CD8-positive, alpha-beta memory T cell (primary cell): ENCODE measurements at places on chromosomes 16 and 17.

- no peak for DNase-seq
Measured at GRCh38 chr17:45785480-45786193, 1.5 kb downstream of the CRHR1 start.

DNA sequence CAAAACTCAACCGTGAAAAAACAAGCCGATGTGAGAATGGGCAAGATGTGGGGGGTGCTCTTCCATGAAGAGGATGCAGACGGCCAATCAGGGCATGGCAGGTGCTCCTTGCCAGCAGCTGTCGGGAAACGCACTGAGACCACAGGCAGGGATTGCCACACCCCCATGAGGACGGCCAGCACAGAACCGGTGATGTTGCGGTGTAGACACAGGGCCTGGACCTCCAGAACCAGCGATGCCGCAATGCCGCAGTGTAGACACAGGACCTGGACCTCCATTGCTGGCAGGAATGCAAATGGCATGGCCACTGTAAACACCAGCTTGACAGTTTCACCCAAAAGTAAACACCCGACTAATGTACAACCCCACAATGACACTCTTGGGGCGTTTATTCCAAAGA lies 164.9 kb downstream of the BANP start:
- DNase-seq = no peak

GRCh38 chr16:4298761-4299522 lies 16.9 kb upstream of the GLIS2 start:
- DNase-seq = no peak

- DNase-seq = no peak
Measured at GRCh38 chr16:23705517-23705902, 7.5 kb downstream of the ERN2 start.

DNA sequence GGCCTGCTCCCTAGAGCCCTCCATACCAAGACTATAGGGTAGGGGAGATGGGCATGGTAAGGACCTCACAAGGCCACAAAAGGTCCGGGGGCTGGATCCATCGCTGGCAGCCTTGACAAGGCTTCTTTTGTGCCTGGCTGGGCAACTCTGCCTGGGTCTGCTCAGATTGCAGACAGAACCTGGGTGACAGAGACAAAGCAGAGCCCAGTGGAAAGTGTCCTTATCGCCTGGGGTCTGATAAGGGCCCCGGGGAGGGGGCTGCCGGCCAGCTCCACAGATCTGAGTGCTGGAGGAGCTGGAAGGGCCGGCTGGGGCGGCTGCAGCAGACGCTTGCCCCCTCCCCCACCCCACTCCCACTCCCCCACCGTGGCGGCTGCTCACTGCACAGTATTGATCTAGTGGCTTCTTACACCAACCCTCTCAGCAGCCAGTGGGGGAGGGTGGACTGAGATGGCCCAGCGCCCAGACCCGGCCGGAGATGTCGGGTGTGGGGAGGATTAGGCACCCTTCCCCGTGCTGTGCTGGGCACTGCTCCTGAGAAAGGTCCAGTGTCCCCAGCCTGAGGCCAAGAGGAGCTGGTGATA lies 7.2 kb downstream of the MMP15 start:
- no peak for DNase-seq

- no peak for DNase-seq
Measured at GRCh38 chr17:51721730-51722129, 436.8 kb downstream of the CA10 start.

GRCh38 chr17:15112846-15113617 lies 152.1 kb downstream of the PMP22 start:
- DNase-seq = no peak

GRCh38 chr16:86844695-86845094 lies 266.3 kb downstream of the FOXL1 start:
- no peak for DNase-seq

DNA sequence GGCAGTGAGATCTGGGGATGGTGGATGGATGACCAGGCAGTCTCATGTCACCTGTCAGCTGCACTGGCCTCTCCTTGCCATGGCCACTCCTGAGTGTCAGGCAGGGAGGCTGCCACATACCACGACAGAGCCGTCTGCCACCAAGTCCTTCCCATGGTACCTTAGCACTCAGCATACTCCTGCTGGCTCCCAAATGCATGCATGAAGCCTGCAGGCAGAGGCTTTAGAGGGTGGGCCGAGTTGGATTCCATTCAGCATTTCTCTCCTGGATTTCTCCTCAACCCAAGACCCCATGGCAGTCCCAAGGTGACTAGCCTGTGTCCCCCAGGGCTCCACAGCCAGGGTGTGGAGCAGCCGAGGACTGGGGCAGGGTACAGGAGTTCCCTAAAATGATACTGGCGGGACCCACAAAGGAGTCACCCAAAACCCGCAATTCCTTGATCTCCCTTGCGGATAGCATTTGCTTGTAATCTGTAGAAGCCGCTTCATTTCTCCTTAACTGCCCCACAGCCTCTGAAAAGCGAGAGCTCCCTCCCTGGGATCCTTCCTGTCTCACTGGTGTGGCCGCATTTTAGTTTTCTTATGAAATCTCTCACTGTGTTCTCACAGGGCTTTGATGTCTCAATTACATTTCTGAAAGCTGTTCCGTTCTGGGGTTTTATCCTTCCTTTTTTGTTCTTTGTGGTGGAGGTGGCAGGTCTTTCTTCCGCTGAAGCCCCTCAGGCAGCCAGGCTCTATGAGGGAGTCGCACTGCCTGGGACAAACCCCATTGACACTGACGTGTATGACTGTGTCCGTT lies 141.4 kb downstream of the SOCS1 start:
- peak; percentile 44 for DNase-seq

DNA sequence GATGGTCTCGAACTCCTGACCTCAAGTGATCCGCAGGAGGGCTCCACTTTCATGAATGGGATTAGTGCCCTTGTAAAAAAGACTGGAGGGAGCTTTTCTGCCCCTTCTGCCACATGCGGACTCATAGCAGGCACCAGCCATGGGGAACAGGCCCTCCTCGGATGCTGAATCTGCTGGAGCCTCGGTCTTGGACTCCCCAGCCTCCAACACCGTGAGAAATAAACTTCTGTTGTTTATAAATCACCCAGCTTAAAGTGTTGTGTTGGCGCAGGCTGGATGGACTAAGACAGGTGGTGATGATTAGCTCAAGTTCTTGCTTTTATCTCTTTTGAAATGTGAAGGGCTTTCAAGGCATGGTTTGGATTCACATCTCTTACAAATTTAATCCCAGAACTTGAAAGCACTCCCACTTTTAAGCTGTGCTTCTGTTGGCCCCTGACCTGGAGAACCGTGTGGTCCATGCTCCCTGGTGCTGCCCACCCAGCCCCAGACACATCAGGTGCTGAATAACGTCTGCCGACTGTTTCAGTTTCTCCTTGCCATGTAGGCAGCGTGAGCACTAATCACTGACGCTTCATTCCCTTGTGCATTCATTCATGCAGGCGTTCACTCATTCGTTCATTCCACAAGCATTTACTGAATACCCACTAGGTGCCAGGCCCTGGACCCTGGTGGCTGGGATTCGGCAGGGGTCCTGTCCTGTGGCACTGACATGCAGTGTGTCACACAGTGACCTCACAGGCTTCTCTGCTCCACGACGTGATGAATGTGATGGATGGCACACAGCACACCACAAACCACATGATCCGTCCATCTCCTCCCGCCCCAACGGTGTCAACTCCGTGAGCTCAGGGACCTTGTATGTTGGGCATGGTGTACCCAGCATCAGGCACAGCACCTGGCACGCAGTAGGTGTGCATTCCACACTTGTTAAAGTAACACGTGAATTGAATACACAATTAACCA lies 8.9 kb downstream of the CIBAR2 start:
- no peak for DNase-seq

DNA sequence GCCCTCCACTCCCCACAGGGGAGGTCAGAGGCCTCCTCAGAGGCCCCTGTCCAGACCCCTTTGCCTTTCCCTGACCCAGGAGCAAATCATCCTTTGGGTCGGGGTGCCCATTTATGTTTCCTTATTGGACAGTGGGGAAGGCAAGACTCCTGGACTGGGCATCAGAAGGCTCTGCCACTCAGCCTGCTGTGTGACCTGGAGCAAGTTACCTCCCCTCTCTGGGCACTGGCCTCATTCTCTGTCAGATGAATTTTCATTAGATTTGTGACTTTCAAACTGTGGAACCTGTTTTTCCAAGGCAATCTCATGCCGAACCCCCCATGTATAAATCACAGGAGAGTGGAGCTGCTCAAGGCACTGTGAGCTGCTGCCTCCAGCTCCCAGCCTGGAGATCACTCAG lies 47.0 kb upstream of the TOB1 start:
- DNase-seq = no peak

- DNase-seq = no peak
Measured at GRCh38 chr16:30769379-30770089, 7.4 kb downstream of the RNF40 start.

DNA sequence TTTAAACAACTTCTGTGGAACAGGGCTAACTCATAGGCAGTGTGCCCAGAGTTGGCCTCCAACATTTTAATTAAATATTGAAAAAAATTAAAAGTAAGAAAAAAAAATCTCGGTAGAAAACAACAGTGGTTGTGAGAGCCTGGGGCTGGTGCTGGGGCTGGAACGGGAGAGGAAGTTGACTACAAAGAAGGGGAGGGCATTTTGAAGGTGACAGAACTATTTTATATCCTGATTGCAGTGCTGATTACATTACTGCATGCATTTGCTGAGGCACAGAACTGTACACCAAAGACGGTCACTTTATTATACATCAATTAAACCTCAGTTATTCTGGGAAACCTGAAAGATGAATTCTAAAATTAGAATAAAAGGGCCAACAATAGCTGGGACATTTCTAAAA lies 142.5 kb downstream of the PARN start:
- DNase-seq = no peak

- no peak for DNase-seq
Measured at GRCh38 chr16:28200661-28201060, 11.1 kb downstream of the XPO6 start.

DNA sequence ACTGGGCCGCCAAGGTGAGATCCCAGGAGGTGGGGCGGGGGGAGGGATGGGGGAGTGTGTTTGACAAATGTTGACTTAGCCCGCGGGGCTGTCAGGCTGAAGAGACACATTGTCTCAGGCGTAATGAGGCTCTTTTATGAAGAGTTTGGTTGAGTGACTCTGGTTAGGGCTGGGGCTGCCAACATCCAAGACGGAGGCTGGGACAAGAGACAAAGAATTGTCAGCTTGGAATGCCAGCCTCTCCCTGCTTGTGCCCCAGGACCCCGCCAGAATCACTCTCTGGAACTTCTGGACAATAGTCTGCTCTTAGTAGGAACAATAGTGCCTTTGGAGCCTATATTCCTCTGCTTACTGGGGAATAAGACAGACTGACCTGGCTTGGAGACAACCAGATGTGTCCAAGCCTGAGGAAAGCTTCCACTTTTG lies 24.0 kb downstream of the PCTP start:
- DNase-seq = no peak

- DNase-seq = no peak
Measured at GRCh38 chr16:82682767-82683166, 56.0 kb downstream of the CDH13 start.

DNA sequence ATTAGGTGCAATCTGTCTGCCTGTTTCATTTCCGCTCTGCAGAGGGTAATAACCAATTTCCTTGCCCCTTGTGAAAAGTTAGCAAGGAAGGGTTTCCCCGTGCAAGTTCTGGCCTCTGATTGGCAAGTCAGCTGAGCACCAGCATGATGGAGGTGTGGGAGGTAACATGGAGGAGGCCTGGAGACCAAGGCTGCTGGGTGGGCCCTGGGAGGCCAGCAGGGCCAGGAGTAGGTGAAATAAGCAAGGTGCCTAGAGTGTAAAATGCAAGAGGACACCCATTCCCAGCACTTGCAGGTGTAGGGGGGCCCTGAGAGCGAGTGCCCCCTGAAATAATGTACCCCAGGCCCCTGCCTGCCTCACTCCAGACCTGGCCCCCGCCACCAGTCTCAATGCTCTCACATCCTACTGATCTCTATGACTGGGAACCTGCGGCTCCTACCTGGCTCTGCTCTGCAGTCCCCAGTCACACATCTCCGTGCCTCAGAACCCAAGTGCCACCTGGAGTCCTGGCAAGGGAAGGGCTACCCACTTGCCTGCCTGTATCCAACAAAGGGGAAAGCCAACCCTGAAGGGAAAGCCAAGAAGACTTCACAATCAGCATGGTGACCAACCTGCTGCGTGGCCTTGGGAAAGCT lies 116.2 kb downstream of the C16orf78 start:
- DNase-seq = no peak

GRCh38 chr16:56921571-56921970 lies 10.4 kb upstream of the HERPUD1 start:
- no peak for DNase-seq

DNA sequence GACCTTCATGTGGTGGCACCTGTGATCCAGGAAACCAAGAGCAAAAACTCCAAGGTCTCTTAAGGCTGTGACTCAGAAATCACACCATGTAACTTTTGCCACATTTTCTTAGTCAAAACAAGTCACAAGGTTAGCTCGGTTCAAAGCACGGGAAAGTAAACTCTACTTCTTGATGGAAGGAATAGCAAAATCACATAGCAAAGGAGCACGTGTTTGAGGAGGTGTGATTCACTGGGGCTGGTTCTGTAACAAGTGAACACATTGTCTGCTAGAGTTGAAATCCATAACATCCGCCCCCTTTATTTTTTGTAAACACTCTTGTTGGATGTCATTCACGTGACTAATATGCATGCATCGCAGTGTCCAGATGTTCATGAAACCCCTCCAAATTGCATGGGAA lies 415.0 kb upstream of the MAF start:
- no peak for DNase-seq

DNA sequence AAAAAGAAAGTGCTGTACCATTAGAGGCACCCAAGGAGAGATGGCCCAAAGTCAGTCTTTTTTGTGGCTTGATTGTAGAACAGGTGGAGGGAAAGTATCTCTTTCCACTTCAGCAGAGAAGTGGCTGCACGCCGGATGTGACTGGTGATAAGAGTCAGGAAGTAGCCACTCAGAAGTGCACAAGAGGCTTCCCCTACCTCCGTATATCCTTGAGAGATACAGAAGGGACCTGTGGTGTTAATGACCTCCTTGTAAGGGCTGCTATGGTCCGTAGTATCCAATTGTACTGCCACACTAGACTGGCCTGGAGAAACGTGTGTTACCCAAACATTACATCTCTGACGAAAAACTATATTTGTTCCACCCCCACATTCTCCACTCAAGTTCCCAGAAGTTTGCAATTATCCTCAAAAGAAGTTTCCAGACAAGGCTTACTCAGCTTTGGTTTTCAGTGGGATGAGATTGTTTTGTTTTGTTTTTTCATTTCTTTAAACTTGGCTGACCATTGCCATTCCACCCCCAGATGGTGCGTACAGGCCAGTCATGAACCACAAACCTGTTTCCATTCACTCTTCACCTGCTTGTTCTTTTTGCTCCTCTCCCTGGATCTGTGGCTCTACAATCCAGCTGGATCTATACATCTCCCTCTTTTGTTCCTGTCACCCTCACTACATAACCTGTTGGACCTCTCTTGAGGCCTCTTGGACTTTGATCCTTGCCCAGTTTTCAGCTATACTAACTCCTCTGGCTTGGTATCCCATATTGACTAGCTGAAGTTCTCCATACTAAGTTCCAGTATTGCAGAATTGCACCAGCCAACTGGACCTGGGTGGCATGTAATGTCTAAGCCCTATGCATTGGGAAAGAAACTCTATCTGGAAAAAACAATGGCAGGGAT lies 20.7 kb upstream of the MED13 start:
- no peak for DNase-seq
